Activated CD4-positive, alpha-beta T cell treated with anti-CD3 and anti-CD28 coated beads for 24 hours (primary cell): ENCODE measurements at places on chromosomes 7 and 10.

DNA sequence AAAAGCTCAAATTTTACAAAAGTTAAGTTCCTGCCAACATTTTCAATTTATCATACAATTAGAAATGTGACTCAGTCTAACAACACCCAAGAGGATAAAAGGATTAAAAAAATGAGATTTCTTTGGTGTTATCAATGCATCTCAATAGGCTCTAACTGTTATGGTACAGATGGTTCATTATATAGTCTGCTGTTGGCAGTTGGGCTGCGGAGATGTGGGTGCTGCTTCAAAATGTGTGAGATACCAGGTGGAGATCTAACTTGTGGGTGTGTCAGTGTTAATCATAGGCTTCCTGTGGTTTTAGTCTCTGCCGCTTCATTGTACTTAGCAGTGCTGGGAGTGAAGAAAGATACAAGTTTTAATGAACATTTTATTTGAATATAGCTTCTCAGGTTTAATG lies 231.2 kb downstream of the EXOC4 start:
- DNase-seq = no peak

DNA sequence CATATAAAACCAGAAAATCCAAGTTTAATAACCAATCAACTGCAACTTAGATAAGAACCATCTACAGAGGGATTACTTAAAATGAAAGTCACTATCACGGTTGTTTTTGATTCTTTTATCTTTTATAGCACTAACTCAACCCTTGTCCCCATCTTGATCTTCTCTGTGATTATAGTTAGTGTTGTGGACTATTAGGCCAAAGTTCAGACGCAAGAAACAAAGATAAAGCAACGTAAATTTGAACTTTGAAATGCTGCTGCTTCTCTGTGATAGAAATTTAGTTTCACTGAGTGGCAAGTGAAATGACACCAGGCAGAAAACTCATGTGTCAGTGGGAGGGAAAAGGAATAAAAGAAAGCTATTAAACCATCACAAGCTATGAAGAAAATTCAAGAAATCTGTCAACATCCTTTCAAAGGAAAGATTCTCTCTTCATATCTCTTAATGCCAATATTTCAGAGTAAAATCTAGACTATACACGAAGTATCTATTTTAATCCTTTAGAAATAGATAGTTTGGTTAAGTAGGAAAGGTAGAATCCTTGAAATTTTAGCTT lies 71.8 kb upstream of the MALRD1 start:
- DNase-seq = no peak

DNA sequence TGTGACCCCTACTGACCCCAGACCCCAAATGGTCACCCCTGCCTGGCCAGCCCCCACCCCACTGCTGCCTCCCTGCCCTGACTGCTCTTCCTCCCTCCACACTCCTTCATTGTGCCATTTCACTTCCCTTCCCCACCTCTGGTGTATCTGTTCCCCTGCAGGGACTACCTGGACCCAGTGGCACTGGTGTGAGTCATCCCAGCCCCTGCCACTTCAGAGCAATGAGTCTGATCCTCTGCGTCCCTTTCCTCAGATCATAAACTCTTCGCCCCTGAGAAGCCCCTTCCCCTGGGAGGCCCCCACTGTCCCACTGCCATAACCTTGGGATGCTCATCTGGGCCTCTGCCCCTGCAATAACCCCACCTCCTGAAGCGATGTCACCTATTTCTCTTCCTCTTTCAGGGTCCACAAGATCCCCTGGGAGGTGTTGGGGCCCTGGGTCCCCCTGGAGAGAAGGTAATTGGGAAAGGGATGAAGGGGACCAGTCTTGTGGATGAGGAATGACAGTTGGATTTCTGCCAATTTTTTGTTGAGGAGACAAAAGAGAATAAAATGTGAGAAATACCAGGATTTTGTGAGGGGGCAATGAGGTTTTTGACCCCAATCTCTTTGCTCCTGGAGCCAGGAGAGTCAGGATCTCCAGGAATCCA lies 19.1 kb upstream of the VOPP1 start:
- DNase-seq = no peak

GRCh38 chr10:130017631-130018022 lies 53.6 kb upstream of the EBF3 start:
- DNase-seq = no peak

DNA sequence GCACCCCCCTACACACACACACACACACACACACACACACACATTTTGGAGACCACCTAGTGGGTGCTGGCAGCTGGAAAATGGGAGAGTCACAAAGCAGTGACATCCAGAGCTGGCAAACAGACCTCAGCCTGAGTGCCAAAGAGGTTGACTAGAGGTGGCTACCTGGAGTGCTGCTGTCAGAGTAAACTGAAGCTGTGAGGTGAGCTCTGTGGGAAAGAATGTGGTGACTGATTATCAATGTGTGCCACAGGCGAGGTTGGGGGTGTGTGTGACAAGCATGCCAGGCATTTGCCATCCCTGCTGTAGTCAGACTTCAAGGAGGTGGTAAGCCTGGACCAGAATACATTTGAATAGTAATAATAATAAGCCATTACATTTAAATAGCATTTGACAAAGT lies 120.6 kb downstream of the SLIT1 start:
- no peak for DNase-seq

DNA sequence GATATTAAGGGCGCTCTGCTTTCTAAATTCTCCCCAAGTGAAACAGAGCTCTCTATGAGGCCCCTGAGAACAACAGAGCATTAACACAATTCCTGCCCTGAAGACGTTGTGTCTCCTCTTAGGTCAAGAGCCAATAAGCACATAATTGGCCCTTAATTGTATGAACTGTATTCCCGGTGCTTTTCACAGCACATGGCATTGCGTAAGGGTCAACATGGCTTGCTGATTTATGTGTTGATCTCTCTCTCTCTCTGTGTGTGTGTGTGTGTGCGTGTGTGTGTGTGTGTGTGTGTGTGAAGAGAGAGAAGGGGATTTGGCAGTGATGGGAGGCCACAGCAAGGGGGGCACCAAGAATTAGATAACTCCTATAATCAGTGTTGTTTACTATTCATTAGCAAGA lies 40.5 kb downstream of the LYZL1 start:
- DNase-seq = no peak

DNA sequence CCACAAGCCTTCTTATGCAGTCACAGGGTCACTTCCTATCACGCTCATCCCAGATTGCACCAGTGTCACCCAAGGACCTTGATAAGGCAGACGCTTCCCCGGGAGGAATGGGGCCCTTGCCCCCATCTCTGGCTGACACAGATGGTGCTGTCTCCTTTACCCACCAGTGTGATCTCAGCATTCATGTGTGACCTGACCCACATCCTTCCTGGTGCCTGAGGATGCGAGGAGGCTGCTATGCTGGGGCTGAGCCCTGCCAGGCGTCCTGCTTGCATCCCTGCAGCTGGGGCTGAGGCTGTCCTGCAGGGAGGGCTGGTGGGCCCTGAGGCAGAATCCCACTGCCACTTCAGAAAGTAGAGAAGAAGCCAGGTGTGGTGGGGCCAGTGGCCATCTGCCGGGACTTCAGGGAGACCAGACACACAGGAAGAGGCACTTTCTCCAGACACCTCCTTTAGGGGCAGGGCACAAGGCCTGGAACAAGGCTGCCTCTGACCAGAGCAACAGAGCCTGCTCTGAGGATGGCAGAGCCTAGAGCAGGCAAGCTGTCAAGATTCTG lies 35.3 kb downstream of the RASGEF1A start:
- DNase-seq = no peak

GRCh38 chr10:100653238-100653956 lies 92.0 kb upstream of the PAX2 start:
- DNase-seq = no peak

DNA sequence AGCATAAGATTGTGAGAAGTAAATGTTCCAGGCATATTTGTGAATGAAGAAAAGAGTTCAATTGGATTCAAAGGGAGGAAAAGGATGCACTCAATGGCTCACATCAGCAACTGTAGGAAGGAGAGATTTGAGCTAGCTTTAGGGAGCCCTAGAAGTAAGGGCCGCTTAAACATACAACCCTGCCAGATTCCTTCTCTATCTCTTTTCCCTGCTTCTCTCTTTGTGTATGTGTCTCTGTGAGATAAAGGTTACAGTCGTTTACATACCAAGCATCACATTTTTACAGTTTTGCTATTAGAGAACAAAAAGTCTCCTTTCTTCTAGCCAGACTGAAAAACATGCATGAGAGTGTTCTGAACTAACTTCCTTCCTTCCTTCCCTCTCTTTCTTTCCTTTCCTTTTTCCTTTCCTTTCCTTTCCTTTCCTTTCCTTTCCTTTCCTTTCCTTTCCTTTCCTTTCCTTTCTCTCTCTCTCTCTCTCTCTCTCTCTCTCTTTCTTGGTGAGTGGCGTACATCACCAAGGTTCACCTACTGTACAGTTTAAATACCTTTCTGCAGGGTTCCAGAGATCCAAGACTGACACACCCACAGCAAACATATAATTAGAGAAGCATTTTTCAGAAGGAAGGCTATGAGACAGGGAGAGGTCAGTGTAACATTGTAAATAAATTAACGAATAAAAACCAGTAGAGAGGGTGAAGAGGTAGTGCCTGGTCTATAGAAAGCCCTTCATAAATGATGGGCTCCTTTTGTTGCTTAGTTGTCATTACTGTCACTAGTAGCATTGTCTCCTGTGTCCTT lies 240.4 kb downstream of the ARL4A start:
- DNase-seq = no peak

- no peak for DNase-seq
Measured at GRCh38 chr10:28177944-28178637, 124.8 kb downstream of the MPP7 start.

- no peak for DNase-seq
Measured at GRCh38 chr10:13053794-13054462, 46.0 kb upstream of the OPTN start.

DNA sequence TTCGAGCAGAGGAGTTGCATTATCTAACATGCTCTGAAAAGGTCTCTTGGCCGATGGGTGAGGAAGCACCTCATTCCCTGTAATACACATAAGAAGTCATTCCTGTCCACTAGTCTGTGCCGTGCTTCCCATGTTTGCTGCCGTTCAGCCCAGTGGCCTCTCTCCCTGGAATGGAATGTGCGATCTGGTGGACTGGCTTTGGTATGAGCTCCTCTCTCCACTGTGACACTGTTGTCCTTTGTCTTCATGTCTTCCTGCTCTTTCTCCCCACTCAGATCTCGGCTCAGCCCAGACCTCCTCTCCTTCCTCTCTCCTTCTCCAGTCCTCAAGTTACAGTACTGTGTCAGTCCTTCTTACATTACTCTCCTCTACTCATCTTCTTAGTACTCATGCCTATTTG lies 192.8 kb upstream of the KLF6 start:
- DNase-seq = no peak

DNA sequence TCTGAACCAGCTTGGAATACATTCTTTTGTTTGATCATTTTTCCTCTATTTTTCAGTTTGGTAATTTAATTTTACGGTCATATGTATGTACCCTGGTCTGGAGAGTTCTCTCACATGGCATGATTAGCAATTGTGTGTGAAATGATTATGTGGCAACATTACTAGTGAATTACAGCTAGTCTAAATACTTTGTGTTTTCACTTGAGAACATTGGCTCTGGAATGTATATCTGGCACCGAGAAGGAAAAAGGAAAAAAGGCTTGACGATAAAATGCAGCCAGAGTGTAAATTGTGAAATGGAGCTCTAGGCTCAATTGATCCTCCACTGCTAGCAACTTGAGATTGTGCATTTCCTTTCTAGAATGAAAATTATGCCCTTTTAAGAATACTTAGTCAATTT lies 397.2 kb downstream of the EXOC4 start:
- no peak for DNase-seq

GRCh38 chr7:30196408-30196807 lies 61.6 kb downstream of the MTURN start:
- no peak for DNase-seq

DNA sequence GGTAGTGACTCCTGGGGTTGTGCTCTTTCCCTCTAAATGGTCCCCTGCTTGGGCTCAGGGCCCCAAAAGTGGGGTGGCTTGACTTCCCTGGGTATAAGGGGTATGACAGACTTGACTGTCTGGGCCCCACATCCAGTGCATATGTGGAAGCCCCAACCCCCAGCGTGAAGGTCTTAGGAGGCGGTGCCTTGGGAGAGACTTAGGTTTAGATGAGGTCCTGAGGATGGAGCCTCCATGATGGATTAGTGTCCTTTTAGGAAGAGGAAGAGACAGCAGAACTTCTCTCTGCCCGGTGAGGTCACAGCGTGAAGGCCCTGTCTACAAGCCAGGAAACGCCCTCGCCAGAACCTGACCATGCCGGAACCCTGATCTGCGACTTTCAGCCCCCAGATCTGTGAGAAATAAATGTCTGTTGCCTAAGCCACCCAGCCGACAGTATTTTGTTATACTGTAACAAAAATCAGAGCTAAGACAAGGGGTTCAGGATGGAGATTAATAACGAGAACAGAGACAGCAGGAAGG lies 23.8 kb downstream of the PODXL start:
- no peak for DNase-seq

DNA sequence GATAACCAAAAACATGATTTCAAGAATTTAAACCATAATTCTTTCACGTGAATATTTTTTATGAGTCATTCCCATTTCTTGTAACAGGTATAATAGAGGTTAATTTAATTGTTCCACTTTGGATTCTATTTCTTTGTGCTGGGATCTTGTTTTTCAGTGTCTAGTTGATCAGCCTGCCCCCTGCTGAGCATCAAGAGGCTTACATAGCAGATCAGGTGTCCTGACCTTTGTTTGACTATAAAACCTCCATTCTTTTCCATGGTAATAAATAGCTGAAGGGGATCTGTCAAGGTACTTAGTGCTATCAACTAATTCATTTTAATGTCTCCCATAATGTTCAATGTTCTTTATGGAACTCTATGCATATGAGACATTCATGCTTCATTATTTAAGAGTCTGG lies 4.9 kb downstream of the COL17A1 start:
- DNase-seq = no peak

DNA sequence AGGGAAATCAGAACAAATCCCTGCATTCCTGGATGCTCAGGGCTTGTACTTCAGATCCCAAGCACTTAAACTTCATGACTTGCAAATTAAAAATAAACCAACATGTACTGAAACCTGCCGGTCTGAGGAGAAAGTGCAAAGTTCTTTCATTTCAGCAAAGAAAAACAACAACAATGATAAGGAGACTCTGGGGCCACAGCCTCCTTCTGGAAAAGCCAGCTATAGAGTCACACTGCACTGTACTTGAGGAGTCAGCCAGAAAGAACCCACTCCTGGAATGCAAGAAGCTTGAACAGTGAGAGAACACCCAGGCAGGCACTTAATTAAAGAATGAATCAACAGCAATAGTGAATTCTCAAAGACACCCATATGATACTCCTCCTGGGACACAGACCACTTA lies 49.7 kb upstream of the TM9SF3 start:
- no peak for DNase-seq

GRCh38 chr10:92110039-92110794 lies 180.7 kb downstream of the CPEB3 start:
- no peak for DNase-seq
